ENCODE measurements at places on chromosomes 4 and X.
A peak's percentile ranks its signal among the peaks of the same experiment; 100 is the strongest.

DNA sequence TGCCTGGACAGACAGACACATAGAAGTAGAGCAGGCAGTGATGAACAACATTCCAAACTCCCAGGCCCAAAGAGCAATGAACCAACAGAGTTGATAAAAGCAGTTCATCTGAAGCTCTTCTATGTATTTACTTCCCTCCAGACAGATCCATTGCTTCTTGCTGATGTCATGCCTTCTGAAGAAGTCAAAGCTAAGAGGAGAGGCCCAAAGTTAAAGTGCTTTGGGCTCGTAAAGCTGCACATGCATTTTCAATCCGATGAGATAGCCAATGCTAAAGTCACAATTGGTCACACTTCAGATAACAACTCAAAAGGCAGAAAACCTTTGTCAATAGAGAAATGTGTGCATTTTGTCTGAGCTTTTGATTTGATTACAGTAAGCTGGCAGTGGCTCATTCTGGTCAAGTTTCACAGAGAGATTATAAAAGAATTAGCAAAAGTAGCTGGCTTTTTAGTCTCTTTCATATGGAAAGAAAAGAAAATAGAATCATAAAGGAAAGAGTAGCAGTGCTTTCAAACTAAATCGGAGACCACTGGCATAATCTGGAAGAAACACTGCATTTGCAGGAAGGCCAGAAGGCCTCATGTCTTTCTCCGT lies 82.0 kb downstream of the GPC4 start:
- DNase-seq: no peak

DNA sequence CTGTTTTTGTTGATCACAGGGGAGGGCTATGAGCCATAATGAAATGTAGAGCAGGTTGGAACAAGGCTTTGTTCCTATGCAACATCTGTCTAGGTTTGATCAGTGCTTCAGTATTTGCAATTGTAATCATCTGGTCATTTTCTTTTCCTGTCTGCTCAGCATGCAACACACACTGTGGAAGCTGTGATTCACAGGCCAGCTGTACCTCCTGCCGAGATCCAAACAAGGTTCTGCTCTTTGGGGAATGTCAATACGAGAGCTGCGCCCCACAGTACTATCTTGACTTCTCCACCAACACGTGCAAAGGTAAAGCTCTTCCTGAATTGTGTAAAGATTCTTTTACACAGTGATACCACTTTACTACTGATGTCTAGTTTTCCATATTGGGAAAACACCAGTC lies 181.9 kb upstream of the ANXA3 start:
- DNase-seq: no peak

DNA sequence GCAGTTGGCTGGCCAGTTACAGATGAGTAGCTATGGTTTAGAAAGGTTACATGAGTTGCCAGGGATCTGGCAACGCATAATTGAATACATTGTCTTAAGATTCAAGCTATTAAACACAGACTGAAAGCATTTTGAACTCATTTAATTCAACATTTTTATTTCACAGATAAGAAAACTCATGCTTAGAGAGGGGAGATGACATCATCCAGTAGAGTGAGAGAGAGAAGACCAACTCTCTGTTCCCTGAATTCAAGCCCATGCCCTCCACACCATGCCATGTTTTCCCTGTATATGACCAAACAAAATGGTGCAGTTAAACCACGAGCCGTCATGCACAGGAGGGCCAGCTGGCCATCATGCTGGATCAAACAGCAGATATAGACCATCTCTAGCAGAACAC lies 22.6 kb downstream of the SNCA start:
- no peak for DNase-seq

DNA sequence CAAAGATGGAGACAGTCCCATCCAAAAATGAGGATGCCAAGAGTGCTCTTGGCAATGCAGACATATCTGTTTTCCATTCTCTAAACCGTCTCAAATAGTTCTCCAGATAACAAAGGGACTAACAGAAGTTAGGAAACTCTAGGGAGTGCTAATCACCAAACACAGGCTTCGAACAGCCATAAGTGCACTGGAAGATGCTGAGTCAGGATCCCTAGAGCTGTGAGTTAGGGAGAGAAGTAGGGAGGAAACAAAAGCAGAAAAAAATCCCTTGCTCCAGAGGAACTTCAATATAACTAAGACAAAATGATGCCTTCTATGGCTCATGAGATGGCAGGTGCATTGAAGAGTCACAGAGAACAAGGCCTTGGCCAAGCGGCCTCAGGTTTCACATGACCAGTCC lies 251.0 kb upstream of the PPARGC1A start:
- no peak for DNase-seq

DNA sequence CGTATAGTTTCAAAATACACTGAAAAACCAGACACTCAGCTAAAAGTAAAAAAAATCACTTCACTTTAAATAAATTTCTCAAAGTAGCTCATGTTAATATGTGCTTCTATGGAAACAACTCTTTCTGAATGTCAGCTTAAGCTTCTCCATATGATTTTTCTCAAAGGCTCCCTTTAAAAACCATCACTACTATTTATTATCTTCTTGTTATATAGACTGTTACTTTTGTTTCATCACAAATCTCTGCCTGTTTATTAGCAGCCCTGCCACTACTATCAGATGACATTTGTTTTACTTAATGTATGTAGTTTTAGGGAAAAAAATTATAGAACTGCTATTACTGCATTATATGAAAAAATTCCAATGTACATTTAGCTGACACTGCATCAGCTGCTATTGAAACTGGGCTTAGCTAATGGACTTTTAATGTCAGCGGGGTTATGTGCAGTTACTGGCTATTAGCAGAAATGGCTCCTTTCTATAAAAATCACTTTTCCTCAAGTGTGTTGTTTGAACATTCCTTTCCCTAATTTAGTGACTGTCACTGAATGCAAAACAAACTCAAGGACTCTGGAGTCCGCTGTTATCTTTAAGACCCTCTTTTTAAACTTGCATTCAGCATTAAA lies 10.8 kb downstream of the UNC5C start:
- peak; percentile 52 for DNase-seq

GRCh38 chr4:40808926-40809457 lies 59.2 kb downstream of the NSUN7 start:
- DNase-seq: no peak

DNA sequence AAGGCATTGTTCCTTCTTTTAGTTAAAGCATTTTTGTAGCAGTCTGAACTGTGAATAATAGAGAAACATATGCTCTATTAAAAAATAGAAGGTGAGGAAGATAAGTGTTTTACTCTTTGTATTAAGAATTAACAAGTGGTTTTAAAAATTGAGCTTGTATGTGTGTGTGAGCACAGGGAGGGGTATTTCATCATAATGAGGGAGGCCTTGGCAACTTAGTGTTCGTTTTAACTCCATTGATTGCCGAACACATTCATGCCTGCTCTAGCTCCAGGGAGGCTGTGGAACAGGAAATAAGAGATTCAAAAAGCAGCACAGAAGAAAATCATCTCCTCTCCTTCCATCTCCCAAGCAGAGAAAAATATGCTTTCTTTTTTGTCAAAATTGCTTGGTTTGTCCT lies 14.8 kb downstream of the SHROOM3 start:
- DNase-seq: peak; percentile 46

DNA sequence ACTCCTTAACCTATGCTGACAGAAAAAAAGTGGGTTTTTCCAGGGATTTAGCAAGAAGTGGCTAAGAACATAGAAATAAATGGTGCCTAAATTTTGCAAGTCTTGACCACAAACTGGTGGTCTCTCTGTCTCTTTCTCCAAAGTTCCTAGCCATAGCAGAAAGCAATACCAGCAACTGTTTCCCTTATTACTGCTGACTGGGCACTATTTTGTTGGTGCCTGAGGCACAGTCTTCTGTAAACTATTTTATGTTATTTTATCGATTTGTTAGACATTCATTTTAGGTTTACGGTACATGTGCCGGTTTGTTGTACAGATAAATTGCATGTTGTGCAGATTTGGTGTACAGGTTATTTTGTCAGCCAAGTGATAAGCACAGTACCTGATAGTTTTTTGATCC lies 234.6 kb upstream of the TECRL start:
- DNase-seq: no peak

DNA sequence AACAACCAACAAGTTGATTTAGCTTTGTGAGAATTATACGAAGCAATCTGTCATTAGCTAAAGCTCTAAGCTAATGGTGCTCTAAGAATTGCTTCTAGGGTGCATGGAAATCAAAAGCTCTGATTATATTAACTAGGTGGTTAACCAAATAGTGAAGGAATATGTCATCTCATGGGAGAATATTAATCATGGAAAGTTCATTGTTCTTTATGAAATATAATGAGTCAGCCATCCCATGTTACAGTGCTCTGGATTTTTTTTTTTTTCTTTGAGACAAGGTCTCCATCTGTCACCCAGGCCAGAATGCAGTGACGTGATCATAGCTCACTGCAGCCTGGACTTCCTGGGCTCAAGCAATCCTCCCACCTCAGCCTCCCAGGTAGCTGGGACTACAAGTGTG lies 10.5 kb downstream of the DCAF8L2 start:
- DNase-seq: no peak

GRCh38 chrX:17585006-17585405 lies 152.3 kb upstream of the SCML1 start:
- no peak for DNase-seq

DNA sequence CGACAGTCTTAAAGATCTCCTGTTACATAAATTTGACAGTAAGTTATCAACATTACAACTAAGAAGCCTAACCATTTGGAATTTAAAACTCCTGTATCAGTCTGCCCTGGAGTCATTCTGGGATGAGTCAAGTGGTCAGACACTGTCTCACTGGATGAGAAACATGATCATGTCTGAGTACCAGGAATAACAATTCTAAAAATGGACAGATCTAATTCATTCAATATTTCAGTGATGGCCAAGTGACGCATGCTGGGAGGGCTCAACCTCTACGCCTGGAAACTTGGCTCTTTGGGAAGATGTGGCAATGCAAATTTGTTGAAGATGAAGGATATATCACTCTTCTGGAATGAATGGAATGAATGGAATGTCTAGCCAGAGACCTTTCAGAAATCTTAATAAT lies 1427.2 kb downstream of the STIM2 start:
- DNase-seq: peak; percentile 92

DNA sequence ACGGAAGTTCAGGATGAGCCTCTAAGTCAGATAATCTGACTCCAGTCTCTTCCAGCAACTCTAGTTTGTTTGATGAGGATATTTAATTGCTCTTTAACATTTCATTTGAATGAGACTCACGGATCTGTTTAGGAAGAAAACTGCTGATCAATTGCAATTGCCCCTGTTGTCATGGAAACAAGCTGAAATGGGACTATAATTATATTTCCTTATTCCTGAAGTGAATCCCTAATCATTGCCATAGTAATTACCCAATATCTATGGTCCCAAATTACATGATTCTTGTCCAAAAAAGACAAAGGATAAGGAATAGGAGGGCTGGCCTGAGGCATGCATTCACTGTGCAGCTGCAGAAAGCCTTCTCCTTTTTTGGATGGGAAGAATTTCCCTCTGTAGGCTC lies 105.3 kb downstream of the AASDH start:
- DNase-seq: no peak

GRCh38 chrX:150548251-150548650 lies 20.2 kb upstream of the MTM1 start:
- DNase-seq: no peak

DNA sequence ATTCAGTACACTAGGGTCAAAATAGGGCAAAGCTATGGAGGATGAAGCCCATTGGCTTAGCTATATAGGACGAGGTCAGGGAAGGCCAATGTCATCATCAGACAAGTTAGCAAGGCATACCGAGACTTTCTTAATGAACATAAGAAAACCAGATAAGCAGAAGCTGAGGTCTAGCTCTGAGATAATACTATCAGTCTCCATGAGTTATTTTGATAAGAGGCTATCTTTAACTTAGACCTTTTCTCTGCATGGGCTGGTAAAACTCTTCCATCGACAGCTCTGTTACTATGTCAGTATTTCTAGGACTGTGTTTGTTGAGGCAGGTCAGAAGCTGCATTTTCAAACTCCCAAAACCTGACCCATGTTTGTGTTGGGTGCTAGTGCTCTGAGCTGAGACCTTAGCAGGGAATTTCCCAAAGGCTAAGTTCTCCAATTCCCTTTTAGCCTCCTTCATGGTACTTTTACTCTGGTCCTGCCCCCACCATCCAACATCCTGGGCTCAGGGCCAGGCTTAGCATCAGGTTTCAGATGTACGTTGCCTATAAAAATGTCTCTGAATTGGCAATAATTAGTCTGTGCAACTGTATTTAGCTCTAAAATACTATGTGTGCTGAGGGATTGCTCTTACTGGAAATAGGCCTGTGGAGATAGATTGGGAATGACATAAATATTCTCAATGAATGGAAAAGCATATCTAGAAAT lies 29.3 kb upstream of the LRAT start:
- no peak for DNase-seq

DNA sequence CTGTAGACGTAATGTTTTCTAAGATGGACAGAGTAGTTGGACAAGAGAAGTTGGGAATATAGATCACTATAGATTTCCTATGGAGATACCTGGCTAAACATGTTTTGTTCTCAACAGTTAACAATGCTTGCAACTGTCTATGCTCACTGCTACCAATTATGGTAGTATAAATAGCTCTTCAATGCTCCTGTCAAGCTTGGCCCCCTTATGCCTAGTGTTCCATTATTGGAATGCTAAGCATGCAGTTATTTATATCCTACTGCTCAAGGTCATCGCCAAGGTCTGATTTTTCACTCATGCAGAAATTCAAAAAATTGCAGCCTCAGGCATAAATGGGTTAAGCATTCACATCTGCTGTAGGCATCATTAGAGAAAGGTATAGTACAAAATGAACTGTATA lies 519.0 kb downstream of the IL15 start:
- no peak for DNase-seq

- DNase-seq: no peak
These were observed 65.6 kb downstream of the JAKMIP1 start for GRCh38 chr4:6134612-6135220.

- peak; percentile 74 for DNase-seq
These were observed 43.0 kb upstream of the PDLIM5 start for GRCh38 chr4:94408549-94409374.

DNA sequence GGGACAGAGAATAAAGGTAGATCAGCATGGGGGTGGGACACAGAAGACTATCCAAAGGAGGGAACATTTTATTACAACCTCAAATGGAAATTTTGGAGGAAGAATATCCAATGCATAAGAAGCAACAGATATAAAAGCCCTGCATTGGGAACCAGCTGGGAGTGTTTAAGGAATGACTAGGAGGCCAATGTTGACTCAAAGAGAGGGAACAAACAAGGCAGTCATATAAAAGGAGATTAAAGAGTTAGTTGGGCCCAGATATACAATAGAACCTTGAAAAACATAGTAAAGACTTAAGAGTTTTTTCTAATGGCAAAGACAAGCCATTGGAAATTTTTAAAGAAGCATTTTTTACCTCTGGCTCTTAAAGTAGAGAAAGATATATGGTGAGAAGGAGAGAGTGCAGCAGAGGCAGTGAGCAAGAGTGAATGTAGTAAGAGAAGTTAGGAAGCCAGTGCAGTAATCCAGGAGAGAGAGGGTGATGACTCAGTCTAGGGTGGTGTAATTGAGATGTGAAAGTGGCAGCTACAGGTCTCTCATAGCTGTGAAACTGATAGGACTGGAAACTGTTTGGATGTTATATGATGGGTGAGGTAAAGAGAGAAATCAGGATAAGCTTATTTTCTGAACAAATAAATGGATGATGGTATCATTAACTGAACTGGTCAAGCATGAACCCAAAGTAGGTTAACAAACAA lies 182.2 kb upstream of the ATOH1 start:
- DNase-seq: no peak
